ENCODE measurements at places on chromosomes 7 and 10.
A peak's percentile ranks its signal among the peaks of the same experiment; 100 is the strongest.

- peak; percentile 48 for DNase-seq
These were observed at the start of gene LRRC4 for GRCh38 chr7:128030654-128031611. Gene LRRC4 (minus strand): TSS chr7:128031437. CDS start chr7:128030640, 797 bp downstream.

DNA sequence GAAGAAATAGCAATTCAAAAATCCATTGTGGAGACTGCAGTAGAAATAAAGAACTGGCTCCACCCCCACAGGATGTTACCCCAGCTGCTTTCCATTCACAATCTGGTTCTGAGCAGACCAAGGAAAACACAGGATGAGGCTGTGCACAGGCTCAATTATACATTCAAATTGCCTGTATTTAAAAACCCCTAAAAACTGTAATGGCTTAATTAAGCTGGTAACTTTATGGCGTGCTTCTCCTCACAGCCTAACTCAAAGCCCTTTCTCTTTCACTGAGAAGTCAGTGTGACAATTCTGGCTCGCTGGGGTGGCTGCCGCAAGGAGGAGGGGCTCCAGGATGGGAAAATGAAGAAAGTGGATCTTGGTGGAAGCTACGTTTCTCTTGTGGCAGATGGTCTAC lies 1191.1 kb downstream of the SORCS1 start:
- DNase-seq = no peak

DNA sequence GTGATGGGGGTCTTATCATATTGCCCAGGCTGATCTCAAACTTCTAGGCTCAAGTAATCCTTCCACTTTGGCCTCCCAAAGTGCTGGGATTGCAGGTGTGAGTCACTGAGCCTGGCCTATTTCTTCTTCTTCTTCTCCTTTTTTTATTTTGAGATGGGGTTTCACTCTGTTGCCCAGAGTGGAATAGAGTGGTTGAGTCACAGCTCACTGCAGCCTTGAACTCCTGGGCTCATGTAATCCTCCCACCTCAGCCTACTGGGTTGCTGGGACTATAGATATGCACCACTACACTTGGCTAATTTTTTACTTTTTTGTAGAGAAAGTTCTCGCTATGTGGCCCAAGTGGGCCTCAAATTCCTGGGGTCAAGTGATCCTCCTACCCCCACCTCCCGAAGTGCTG lies 124.3 kb downstream of the SKIDA1 start:
- no peak for DNase-seq

- DNase-seq = no peak
These were observed 213.1 kb downstream of the FGFR2 start for GRCh38 chr10:121385136-121385535.

DNA sequence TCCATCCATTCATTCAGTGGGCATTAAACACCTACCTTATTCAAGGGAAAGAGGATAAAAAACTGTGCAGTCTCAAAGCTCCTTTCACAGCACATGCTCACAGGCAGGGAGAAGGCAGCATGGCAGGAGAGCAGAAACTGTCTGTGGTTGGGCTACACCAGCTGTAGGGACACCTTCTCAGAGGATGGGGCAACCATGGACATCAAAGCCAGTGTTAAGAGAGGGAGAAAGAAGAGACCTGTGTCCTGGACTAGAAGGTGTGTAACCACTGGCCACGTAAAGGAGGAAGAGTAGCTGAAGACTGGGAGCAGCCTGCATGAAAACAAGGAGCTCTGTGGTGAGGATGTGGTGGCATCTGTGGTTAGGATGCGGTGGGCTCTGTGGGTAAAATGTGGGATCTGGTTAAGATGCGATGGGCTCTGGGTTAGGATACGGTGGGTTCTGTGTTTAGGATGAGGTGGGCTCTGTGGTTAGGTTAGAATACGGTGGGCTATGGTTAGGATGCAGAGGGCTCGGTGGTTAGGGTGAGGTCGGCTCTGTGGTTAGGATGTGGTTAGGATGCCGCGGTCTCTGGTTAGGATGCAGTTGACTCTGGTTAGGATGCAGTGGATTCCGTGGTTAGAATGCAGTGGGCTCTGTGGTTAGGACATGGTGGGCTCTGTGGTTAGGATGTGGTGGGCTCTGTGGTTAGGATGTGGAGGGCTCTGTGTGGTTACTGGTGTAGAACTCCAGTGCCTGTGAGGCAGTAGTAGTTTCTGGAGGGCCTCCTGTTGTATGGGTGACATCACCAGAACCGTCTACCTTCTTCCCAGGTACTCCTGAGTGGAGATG lies 197.6 kb downstream of the WDR37 start:
- DNase-seq = no peak

- peak; percentile 78 for DNase-seq
These were observed 27.5 kb upstream of the FIGNL1 start for GRCh38 chr7:50477640-50478039.
